Hindlimb muscle (tissue), 1 donor: ENCODE measurements at places on chromosomes 3 and 15.

- no peak for DNase-seq
Measured at GRCh38 chr3:197261164-197261509, 37.3 kb downstream of the DLG1 start.

DNA sequence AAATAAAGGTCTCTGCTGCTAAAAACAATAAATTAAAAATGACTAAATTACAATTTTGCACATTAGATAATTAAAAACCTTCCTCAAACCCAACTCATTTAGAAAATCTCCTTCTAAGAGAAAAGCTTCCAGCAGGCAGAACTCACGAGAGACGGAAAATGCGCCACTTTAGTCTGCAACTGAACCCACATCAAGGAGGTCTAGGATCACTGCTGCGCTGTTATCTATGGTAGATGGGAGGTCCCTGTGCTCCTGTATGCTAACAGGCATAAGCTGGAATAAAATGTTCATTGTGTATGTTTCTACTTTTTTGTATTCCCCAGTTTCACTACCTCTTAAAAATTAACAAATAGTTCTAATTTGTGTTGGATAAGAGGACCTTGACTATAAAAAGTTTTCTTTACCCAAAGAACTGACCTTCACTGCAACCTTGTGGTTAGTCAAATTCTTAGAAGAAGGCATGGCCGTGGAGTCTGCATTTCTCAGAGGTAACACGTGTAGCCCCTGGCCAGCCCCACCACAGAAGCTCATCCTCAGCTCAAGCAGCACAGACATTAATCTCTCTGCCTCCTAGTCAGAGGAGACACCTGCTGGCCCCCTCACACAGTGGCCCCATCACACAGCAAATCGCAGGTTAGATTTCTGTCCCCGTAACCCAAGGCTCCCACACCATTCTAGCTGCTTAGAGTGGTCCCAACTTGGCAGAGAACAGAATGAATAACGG is 22.3 kb downstream of the STIMATE start:
- no peak for DNase-seq

- no peak for DNase-seq
Measured at GRCh38 chr15:50825946-50826345, 60.4 kb upstream of the SPPL2A start.

GRCh38 chr15:29558261-29558660 is 264.0 kb downstream of the TJP1 start:
- no peak for DNase-seq

- DNase-seq = no peak
Measured at GRCh38 chr3:67578416-67578815, 76.0 kb downstream of the SUCLG2 start.

DNA sequence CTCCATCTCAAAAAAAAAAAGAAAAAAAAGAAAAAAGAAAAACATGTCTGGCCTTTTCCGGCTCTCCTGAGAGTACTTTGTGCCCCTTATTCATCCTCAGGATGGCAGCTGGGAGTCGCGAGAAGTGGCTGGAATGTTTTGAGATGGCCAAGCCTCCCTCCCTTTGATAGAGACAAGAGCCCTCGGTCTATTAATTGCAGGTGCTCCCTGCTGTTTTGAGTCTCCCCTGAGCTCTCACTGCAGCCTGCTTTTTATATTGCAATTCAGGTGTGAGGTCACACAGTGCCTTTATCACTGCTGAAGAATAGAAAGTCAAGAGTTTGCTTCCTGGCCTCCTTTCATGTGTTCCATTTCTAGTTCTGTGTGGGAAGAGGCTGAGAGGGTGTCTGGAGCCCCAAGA is 10.9 kb downstream of the CA12 start:
- no peak for DNase-seq

GRCh38 chr3:132545471-132545870 is 51.6 kb upstream of the ACKR4 start:
- no peak for DNase-seq

DNA sequence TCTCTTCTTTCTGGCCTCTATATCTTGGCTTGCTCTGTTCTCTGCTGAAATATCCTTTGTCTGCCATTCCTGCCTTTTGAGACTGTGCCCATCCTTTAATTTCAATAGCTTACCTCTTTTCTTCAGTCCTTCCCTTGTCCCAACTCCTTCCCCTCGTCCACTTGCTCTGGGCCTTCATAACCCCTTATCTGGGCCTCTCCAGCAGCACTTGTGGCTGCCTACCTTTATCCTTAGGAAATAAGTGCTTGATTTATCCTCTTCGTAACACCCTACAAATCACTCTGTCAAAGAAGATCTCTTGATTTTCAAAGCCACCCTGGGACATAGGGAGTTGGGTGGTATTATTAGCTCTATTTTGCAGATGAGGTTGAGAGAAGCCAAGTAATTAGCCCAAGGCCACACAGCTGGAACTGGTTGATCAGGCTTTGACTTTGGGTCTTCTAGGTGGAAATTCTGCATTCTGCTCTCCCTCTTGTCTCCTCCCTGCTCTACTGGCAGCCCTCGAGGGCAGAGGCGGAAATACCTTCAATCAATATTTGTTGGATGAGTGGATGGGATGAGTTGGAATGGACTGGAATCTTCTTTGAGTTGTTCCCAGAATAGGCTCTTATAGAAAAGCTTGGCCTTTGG is 84.0 kb upstream of the TLE3 start:
- DNase-seq = no peak

DNA sequence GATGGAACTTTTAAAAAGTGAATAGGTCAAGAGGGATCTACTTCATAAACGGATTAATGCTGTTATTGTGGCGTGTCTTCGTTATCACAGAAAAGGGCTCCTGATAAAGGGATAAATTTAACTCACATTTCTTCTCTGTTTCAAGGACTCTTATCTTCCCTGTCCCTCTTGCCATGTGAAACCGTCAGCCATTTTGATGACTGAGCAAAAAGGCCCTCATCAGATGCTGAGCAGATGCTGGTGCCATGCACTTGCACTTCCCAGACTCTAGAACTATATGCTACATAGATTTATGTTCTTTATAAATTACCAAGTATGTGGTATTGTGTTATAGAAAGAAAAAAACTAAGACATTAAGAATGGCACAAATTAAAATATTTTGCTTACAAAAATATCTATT is 1011.8 kb upstream of the GBE1 start:
- no peak for DNase-seq
